ENCODE measurements at places on chromosomes 5 and 9. TPM values are rescaled to one million over a fixed set of nuclear protein-coding genes. Genes with fewer than 3 reads are reported as not detected.
A peak's percentile ranks its signal among the peaks of the same experiment; 100 is the strongest.

Gene PCDHB2
- 4.9 TPM for total RNA-seq

Gene PFN3
- not detected for total RNA-seq

Gene MARCOL
- not detected for total RNA-seq

Gene INSL6
- not detected for total RNA-seq

Gene SH3GL2
- total RNA-seq, result not detected

DNA sequence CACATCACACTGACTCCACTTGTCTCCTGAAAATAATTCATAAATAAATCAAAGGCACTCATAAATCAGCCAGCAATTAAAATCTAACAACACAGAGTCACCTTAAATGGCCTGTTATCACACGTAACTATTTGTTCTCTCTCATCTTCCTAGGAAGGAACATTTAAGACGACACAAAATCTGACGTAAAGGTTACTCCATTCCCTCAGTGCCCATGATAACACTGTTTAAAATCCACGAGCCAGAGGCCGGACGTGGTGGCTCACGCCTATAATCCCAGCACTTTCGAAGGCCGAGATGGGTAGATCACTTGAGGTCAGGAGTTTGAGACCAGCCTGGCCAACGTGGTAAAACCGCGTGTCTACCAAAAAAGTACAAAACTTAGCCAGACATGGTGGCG lies 56.4 kb downstream of the MYO10 start:
- DNase-seq, result no peak

GRCh38 chr5:151459680-151460324 lies 12.4 kb downstream of the SLC36A1 start:
- peak; percentile 49 for DNase-seq

GRCh38 chr9:69198521-69199220 lies 24.6 kb downstream of the TJP2 start:
- DNase-seq, result no peak

- DNase-seq, result no peak
These were observed 191.5 kb downstream of the ERCC6L2 start for GRCh38 chr9:96067004-96067403.

GRCh38 chr9:89759572-89759971 lies 154.8 kb downstream of the GADD45G start:
- no peak for DNase-seq

DNA sequence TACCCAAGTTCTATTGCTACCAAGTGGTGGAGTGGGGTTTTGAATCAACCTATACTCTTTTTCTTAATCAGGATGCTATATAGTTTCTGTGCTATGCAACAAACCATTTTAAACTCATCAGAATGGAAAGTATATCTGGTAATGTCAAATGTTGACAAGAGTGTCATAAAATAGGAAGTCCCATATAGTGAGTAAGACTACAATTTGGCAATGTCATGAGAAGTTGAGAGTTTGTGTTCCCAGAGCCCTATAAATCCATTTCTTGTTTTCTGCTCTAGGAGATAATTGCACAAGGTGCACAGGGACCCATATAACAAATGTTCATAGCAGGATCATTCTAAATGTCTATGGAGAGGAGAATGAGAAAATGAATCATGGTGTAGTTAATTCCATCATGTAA lies 109.8 kb upstream of the TXNDC8 start:
- no peak for DNase-seq

DNA sequence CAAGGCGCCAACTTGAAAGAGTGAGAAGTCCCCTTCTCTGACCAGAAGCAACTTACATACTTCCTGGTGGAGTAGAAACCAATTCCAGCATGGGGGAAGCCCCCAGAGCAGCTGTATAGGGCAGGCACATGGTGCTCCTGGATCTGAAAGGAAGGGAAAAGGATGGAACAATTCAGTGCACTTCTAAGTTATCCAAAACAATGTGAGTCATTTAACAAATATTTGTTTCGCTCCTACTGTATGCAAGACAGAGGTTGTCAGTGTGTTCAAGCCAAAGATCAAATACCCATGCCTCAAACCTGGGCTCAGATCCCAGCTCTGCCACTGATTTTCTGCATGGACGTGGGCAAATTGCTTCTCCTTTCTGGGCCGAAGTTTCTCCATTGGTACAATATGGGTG lies 67.1 kb downstream of the LHX2 start:
- DNase-seq, result peak; percentile 72

DNA sequence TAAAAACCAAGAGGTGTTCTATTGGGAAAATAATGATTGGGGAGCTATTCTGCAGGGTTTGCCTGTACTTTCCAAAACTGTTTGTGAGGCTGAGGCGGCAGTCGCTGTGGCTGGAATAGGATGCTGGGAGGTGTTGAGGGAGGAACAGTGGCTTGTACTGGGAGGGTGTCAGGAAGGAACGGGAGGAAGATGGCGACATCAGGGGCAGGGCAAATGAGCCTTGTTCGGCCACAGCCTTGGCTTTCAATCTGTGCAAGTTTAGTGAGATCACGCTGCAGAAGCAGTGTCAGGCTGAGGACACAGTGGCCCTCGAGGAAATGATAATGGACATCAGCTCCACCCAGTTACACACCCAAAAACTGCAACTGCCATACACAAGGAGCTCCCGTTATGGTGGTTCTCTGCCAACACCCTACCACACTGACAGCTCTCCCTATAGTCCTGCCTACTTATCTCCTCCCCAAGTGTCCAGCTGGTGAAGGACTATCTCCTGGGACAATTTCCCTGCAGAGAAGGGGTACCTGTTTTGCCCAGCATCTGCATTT lies 27.3 kb downstream of the KIF2A start:
- DNase-seq, result no peak
